Spleen (tissue), 13 donors: ENCODE measurements at places on chromosomes 5 and 9. TPM values are rescaled to one million over a fixed set of nuclear protein-coding genes. Genes with fewer than 3 reads are reported as not detected.
A peak's percentile ranks its signal among the peaks of the same experiment; 100 is the strongest.

DNA sequence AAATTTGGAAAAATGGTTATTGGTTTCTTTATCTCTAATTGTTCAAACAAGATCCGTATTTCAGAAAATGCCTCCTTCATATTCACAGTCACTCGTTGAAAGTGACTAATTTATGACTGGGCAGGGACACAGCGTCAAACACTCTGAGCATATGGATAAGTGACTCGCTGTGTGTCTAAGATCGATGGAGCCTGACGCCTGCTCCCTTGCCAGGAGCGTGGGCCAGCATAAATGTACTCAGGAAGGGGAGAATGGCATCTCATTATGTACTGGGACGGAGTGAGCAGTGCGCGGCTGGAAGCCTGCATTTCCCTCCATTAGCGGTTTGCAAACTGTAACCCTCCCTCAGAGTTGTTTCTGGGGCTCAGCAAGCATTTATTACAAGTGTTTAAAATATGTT lies 79.8 kb upstream of the CAST start:
- no peak for DNase-seq

GRCh38 chr9:100884518-100884917 lies 144.0 kb upstream of the PLPPR1 start:
- DNase-seq = no peak

DNA sequence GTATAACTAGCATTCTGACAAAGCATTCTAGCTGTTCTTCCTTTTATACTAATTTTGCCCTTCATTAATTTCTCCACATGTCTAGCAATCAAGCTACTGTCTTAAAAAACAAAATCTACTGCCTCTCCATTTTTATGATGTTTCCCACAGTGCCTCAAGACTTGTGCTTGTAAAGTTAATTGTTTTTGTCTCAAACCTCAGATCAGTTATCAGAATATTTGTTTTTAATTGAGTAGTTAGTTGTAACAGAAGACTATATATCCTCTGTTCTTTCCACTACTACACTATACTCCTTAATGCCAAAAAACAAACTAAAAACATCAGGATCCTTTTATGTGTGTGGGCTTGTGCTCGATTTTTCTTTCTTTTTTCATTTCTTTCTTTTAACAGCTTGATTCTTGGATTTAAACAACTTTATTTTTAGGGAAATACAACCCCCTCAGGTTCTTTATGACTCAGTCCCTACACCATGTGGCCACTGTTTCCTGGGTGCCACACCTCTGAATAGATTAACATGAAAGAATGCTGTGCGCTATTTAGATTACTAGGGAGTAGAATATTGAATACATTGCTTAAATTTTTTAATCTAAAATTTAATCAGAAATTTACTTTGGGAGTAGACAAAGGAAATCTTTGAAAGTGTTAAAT lies 1.2 kb downstream of the ASPN start:
- DNase-seq = no peak

DNA sequence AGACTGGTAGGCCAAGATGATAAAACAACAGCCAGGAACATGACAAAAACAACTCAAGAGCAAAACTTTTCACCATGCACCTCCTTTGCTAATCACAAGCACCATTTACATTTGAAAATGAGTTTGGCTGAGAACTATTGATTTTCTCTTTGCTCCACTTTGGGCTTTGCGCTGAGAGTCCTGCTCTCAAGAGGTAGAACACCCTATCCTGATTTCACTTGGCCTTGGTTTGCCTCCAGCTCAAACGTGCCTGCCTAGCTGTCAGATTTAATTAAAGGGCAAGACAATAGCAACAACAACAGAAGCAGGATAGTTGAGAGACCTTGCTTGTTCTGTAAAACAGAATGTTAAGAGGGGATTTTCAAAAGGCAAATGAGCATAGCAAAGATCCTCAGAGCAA lies 128.2 kb upstream of the ASTN2 start:
- no peak for DNase-seq

GRCh38 chr5:180645274-180646204 lies 3.9 kb downstream of the FLT4 start:
- peak; percentile 90 for DNase-seq

DNA sequence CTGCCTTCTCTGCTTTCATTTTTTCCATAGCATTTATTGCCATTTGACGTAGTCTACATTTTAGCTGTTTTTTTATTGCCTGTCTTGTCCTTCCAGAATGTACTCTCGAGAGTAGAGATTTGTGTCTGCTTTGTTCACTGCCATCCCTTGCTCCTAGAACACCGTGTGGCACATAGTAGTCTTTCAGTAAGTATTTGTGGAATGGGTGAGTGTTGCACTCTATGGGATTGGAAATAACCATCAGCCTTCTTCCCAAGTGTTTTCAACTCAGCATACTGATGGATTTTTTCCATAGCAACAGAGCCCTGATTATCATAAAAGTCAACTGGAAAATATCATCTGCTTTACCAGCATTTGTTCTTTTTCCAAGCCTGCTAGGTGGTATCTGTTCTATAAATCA lies 462.6 kb downstream of the ENC1 start:
- DNase-seq = no peak

SPACA9 gene
- 1.4 TPM for total RNA-seq

GRCh38 chr9:114388764-114389375 lies 1.1 kb upstream of the AKNA start:
- peak; percentile 72 for DNase-seq

GRCh38 chr9:96022445-96023051 lies 147.1 kb downstream of the ERCC6L2 start:
- peak; percentile 82 for DNase-seq

DNA sequence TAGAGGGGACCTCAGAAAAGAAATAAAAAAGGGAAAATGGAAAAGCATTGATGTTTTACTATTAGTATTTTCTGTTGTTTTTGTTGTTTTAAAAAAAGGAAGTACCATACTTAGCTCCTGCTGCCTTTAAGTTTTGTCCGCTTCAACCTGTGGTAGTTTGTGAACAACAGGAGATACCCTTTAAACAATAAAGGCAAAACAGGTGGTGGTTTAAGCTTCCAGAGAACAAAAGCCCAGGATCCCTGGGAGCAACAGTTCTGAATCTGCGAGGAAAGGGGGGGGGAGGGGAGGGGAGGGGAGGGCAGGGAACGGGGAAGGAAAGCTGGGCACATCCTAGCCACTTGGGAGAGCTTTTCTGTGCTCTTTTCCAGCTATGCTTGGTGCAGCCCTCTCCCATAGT lies 2.1 kb upstream of the PSIP1 start:
- no peak for DNase-seq

DNA sequence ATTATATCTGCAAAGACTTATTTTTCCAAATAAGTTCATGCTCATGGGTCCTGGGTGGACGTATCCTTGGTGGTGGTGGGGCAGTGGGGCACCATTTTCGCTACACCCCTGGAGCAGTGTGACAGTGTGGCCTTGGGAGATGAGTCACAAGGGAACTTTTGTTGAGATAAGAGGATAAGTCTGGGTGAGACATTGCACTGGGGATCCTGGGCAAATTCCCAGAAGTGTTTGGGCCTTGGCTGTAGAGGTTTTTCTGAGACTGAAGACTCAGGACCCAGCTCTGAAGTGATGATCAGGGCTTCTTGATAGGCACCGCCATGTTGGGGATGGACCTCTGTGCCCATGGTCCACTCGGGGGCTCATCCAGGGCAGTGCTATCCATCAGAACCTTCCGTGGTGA lies 149.4 kb downstream of the MACROH2A1 start:
- DNase-seq = peak; percentile 28

- no peak for DNase-seq
Observed at GRCh38 chr5:41908374-41909079, 4.4 kb downstream of the RIMOC1 start.

- DNase-seq = no peak
Observed at GRCh38 chr5:152701305-152701949, 296.3 kb upstream of the NMUR2 start.

DNA sequence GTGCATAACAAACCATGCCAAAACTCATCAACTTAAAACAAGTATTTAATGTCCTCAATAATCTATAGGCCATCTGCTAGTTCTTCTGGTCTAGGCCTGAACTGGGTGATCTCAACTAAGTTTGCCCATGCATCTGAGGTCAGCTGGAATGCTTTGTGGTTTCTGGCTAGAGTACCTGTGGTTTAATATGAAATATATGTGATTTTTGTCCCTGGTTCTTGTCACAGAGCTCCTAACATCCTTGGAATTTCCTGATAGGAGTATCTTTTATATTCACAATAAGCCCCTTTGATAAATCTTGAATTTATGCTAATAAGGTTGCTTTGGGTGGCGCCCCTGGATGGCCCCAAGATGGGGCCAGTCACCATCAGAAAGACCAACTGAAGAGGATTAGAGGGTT lies 535.9 kb downstream of the DNAH5 start:
- DNase-seq = no peak

PITX1 gene
- total RNA-seq = not detected

ADAMTS6 gene
- 6.4 TPM for total RNA-seq

- DNase-seq = no peak
Observed at GRCh38 chr5:142491270-142491669, 166.4 kb upstream of the SPRY4 start.

ISL1 gene
- not detected for total RNA-seq

GRCh38 chr9:133990366-133991213 lies 1.5 kb downstream of the VAV2 start:
- peak; percentile 74 for DNase-seq
